ENCODE measurements at places on chromosomes 7 and 10. TPM values are rescaled to one million over a fixed set of nuclear protein-coding genes. Genes with fewer than 3 reads are reported as not detected.

GRCh38 chr7:6443372-6443941, 4.3 kb downstream of the DAGLB start:
- no peak for DNase-seq

DNA sequence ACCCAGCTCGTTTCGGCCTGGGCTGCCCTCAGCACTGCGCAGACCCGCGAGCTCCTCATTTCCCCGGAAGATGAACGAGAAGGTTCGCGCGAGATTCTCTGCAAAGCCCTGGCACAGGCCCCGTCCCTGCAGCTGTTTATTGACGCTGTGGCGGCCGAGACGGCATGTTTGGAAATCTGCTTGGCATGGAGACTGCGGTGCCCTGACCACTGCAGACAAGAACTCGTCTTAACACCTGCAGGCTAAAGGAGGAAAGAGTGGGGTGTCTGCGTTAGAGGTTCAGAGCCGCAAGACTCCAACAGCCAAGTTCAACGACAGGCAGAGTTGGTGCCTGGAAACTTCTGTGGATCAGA, 125.6 kb downstream of the DNAJB6 start:
- peak; percentile 40 for DNase-seq

DNA sequence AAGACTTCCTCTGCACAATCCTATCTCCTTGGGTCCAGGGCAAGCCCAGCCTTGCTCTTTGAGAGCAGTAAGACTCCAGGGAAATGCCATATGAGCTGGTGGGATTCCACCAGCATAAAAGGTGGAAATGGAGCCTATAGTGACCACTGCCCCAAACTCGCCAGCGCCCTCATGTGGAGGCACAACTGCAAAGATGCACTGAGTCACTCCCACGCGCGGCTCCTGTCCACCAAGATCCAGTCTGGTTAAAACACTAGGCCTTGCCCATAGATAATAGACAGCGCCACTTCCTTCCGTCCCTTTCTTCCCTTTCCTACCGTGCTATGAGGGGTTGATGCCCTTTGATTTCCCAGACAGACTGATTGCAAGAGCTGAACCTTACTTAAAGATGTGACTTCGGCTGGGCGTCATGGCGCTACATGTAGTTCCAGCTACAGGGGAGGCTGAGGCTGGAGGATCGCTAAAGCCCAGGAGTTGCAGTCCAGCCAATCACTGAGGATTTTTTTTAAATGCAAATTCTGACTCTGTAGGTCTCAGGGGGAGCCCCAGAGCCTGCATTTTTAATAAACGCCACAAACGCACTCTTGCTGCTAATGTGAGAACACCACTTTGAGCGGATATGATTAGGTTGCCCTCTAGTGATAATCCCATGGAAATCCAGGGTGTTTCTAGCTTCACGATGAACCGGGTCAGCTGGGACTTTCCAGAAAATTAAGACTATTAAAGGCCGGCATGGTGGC, 136.5 kb downstream of the EPC1 start:
- DNase-seq = no peak

CYP3A5 gene
- 4.6 TPM for total RNA-seq

GARIN1A gene
- total RNA-seq = 8.8 TPM

JCAD gene
- 83.5 TPM for total RNA-seq

DIP2C gene
- total RNA-seq = 38.7 TPM

- DNase-seq = no peak
These were observed 122.2 kb downstream of the TWIST1 start for GRCh38 chr7:18995270-18995671.

DNA sequence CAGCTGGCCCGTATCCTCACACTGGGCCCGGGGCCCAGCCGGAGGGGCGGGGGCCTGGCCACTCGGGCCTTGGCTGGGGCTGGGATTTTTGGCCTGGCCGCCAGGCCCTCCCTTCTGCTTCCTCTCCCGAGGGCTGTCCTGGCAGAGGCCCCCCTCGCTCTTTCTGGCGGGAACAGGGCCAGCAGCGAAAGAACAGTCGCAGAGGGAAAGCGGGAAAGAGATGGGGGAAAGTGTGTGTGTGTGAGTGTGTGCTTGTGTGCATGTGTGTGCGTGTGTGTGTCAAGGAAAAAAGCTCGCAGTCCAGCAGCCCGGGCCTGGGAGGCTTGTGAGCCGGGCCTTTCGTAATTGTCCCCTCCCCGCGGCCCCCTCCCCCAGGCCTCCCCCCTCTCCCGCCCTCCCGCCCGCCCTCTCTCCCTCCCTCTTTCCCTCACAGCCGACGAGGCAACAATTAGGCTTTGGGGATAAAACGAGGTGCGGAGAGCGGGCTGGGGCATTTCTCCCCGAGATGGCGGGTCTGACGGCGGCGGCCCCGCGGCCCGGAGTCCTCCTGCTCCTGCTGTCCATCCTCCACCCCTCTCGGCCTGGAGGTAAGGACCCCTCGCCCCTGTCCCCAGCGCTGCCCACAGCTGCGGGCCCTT, at the start of gene ELN:
ELN (plus strand) TSS at position 491 of the 638 bp plus-strand sequence; CDS start at position 506, 15 bp downstream.
- DNase-seq = peak; percentile 87

DNA sequence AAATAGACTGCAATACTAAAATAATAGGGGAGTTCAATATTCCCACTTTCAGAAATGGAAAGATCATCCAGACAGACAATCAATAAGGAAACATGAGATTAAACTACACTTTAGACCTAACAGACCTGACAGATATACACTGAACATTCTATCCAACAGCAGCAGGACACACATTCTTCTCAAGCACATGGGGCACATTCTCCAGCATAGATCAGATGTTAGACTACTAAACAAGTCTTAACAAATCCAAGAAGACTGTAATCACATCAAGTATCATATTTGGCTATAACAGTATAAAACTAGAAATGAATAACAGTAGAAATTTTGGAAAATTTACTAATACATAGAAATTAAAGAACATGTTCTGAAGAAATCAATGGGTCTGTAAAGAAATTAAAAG, 458.9 kb upstream of the ANKRD30A start:
- no peak for DNase-seq

DNA sequence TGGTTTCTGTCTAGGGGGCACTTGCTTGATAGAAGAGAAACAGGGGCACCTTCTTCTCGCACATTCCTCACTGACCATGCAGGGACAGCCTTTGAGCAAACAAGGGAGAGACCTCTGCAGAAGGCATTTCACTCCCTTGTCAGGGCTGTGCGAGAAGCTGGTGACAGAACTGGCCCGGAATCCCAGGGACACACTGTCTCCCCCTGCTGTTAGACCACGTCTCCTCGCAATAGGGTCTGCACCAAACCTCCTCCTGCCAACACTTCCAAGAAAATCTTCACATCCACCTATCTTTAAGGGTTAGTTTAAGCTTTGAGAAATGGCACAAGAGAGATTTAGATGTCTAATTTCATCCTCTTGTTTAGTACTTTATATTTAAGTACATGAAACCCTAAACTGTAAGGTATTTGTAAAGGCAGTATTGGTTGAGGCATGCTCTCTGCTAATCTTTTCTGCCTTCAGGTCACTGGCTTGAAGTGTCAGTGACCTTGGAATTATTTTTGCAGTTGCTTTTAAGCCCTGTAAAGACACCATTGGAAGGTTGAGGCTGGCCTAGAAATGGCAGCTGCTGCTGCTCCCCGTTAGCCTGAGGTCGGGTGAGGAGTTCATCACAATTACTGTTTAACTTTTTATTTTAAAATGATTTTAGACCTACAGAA, 37.0 kb downstream of the RBM20 start:
- DNase-seq = no peak

DNA sequence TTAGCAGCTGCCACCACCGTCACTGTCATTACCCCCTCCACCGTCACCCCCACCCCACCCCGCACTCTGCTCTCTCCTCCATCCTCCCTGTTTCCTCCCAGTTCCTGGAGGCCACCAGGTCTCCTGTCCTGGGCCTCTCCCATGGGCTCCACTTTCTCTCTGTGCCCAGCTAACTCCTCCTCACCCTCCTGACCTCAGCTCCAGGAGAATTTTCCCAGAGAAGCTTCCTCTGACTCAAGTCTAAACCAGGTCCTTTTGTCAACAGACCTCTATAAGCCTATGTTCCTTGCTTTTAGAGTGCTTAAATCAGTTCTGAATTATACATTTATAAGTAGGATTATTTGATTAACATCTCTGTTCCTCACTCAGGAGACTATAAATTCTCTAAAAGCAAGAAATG, 150.0 kb downstream of the ARHGAP12 start:
- DNase-seq = no peak

DNA sequence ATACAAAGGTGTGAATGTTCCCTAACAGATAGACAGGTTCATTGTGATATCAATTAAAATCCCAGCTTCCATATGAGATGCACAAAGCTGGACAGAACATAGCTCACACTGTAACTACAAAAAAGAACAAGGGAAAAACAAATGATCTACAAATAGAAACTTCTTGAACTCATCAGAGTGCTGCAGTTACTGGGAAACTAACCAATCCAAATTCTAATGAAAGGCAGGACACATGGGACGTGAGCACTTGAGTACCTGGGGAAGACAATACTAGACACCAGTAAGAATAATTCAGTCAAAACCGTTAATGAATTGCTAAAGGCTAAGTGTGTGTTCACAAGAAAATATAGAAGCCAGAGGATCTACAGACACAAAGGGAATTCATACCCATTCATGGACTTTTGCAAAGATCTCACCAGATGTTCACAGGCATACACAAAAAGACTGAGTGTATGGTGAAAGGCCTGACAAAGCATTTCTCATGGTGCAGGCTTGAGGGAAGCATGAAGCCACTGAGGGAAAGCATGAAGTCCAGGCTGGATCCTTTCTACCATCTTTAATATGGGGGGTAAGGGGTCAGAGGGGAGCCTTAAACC, 7.8 kb upstream of the GPR22 start:
- DNase-seq = no peak

DNA sequence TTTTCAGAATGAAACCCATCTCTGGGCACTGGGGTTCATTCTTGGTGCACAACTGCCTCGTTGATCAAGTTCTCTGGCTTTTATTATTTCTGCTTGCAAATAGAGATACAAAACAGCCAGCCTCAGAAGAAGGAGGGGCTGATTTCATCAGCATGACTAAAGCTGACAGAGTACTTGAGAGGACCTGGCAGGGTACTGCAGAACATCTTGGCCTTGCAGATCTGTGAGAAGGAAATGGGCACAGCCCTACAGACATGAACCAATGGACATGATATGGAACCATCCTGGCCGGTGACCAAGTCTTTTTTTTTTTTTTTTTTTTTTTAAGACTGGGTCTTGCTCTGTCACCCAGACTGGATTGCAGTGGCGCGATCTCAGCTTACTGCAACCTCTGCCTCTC, 240.6 kb downstream of the VTI1A start:
- DNase-seq = no peak

RARRES2 gene
- total RNA-seq = 261 TPM

PLCE1 gene
- 16.9 TPM for total RNA-seq

- no peak for DNase-seq
These were observed 19.6 kb downstream of the NPC1L1 start for GRCh38 chr7:44521347-44522095.

DNA sequence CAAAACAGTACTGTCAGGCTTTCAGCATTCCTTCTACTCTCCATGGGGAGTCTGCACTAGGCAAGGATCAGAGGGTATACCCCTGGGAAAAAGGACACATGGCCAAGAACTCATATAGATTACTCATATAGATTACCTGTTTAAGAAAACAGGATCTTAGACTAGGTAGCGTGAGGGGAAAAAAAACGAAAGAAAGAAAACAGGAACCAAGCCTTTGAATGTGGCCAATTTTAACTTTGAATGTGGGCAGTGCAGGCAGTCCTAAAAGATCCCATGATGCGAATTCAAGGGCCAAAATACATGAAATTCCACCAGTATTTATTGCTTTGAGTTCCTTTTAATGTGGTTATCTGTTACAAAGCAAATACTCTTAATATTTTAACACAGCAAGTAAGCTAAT, 108.6 kb upstream of the TAC1 start:
- DNase-seq = no peak

- no peak for DNase-seq
These were observed 76.5 kb upstream of the DDC start for GRCh38 chr7:50641442-50642405.

- DNase-seq = no peak
These were observed 8.9 kb downstream of the FGF8 start for GRCh38 chr10:101766753-101767599.

- DNase-seq = no peak
These were observed 14.8 kb upstream of the GSAP start for GRCh38 chr7:77430927-77431326.

GRCh38 chr7:1545417-1546246, 10.4 kb downstream of the TMEM184A start:
- DNase-seq = peak; percentile 58

CH25H gene
- total RNA-seq = 8.8 TPM

- no peak for DNase-seq
These were observed 184.5 kb upstream of the SHH start for GRCh38 chr7:155996718-155997280.

GRCh38 chr10:52229291-52229931, 84.7 kb upstream of the DKK1 start:
- no peak for DNase-seq

ITIH5 gene
- 34.9 TPM for total RNA-seq

DNA sequence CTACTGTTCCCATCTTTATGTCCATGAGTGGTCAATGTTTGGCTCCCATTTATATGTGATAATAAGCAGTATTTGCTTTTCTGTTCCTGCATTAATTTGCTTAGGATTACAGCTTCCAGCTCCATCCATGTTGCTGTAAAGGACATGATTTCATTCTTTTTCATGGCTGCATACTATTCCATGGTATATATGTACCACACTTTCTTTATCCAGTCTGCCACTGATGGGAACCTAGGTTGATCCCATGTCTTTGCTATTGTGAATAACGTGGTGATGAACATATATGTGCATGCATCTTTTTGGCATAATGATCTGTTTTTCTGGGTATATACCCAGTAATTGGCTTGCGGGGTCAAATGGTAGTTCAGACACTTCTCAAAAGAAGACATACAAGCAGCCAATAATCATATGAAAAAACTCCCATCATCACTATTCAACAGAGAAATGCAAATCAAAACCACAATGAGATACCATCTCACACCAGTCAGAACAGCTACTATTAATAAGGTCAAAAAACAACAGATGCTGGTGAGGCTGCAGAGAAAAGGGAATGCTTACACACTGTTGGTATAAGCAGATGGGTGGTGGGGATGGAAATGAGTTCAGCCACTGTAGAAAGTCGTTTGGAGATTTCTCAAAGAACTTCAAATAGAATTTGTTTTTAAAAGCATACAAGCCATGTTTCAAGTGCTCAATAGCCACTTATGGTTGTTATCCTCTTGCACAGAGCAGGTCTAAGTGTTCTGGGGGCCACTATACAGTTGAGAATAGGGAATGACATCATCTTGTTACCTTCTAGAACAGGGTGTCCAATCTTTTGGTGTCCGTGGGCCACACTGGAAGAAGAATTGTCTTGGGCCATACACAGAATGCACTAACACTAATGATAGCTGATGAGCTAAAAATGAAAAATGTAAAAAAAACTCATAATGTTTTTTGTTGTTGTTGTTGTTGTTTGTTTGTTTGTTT, 23.2 kb upstream of the SDK1 start:
- no peak for DNase-seq

DNA sequence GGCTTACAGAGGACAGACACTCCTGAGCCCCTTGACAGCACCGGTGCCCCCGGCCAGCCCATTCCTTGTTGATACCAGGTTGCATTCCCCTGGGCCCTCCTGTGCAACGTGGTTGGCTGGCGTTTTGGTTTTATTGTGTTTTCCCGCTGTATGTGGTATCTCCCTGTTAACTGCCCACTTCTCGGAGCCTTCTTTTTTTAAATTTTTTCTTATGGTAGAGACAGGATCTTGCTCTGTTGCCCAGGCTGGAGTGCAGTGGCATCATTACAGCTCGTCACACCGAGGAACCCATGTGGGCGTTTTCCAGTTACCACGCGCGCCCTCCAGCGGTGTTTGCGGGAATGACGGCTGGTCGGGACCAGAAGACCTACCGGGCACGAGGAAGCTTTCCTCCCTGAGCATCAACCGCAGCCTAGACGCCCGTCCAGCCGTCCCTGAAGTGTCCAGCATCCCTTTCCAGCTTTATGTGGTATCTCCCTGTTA, 16.9 kb upstream of the ZFAND2A start:
- DNase-seq = peak; percentile 79

ZP3 gene
- 1.7 TPM for total RNA-seq

Measured in sciatic nerve (tissue), 2 donors.